ENCODE measurements at places on chromosomes 5 and 9. TPM values are rescaled to one million over a fixed set of nuclear protein-coding genes. Genes with fewer than 3 reads are reported as not detected.

CYSTM1 gene
- total RNA-seq: 46.3 TPM

DNA sequence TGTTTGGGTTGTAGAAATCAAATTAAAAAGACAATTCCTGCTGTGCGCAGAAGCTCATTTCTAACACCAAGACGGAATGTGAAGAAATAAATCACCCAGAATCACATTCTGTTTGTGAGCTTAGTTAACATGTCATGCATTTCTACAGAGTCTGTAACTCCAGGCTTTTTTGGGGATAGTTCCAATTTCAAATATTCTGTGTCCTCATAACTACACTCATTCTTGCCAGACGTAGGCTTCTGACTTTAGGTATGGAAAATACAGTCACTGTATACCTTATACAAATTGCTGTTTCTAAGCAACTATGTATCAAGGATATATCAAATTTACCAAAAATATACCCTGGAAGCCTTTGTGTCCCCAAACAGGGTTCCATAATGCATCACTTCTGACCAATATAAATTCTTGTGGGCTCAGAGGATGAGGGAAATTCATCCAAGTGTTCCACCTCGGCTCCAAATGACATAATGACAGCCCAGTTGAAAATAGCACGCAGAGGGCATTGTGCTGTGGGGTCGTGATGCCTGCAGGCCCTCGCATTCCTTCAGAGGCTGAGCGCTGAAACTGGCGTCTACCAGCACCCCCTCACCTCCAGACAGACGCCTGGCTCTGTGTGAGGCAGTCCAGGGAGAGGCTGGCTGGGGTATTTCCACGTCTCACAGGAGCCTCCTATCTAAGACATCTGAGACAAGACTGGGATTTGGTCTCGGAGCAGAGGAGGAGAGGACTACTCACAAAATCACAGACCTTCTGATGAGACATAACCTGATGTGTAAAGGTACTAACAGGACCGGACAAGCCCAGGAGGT is 79.8 kb downstream of the KLF4 start:
- DNase-seq: no peak
- H3K27ac ChIP-seq: no peak overlapping the region
- no peaks in the 10 kb centered on the region for H3K36me3 ChIP-seq
- H3K4me1 ChIP-seq: no peaks in the 10 kb centered on the region

- DNase-seq: no peak
- H3K4me1 ChIP-seq: peaks cover 24% of the 10 kb centered on the region
- H3K4me3 ChIP-seq: no peak overlapping the region
- H3K36me3 ChIP-seq: no peaks in the 10 kb centered on the region
- no peak overlapping the region for H3K27ac ChIP-seq
- no peaks in the 10 kb centered on the region for H3K27me3 ChIP-seq
Observed at GRCh38 chr5:126004636-126005035, 418.6 kb upstream of the GRAMD2B start.

DNA sequence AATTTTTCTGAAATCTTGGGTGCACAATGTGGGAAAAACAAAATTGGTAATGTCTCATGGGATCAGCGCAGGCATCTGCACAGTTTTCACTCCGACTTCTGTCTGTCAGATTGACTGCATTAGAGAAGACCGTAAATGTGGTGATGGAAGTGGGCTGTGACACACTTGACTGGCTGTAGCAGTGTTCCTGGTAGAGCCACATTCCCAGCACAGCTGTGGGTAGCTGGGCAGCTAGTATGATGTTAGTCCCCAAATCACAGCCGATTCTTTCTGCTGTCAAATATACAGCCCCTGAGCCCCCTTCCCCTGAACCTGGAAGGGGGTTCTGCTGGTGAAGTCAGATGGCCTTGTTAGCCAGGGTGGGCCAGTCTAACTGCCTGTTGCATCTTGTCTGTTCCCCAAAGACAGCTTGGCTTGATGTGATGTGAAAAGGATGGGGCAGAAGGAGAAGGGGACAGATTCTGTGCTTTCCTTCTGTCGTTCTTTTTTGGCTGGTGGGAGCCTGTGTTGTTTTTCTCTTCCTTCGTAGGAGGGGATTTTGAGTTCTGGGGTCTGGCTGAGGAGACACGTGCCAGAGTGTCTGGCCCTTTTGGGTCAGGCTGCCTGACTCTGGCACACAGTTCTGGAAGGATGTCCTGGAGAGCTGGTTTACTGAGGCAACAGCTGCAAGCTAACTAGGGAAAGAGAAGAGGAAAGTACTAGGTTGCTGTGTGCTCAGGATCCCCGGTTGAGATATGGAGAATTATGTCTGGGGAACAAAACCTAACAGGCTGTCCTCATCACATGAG is 66.4 kb upstream of the SPRY4 start:
- H3K4me1 ChIP-seq: peaks cover 22% of the 10 kb centered on the region
- H3K4me3 ChIP-seq: no peak overlapping the region
- H3K27me3 ChIP-seq: peaks cover 4% of the 10 kb centered on the region
- H3K36me3 ChIP-seq: no peaks in the 10 kb centered on the region
- no peak for DNase-seq

DNA sequence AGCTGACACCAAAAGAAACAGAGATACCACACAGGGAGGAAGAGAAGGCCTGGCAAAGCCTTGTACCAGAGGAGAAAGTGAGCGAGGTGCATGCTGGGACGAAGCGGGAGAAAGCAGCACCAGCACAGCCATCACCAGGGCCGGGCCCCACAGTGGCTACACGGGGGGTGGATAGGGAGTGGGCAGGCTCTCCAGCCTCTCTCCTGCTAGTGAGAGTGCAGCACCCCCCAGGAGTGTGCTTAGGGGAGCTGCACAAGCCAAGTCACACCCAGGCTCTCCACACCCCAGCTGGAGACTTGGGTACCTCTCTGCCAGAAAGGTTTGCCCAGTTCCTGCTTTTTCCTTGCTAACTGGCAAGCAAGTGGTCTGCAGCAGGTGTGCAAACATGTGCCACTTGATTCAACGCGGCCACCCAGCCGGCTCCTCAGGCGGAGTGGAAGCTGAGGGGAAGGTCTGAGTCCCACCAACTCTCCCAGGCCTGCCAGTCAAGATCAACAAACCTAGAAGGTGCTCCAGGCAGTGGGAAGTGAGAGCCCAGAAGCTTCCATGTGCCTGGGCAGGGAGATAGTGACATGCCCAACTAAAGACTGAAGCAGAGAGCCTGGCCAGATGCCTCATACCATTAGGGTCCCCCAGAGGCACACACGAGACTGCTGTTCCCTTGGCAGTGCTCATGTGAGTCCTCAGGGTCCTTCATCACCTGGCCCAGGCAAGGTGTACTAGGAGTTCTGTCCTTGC is 39.9 kb downstream of the BICD2 start:
- H3K27me3 ChIP-seq: no peaks in the 10 kb centered on the region
- H3K4me3 ChIP-seq: no peak overlapping the region
- no peak overlapping the region for H3K27ac ChIP-seq

DNA sequence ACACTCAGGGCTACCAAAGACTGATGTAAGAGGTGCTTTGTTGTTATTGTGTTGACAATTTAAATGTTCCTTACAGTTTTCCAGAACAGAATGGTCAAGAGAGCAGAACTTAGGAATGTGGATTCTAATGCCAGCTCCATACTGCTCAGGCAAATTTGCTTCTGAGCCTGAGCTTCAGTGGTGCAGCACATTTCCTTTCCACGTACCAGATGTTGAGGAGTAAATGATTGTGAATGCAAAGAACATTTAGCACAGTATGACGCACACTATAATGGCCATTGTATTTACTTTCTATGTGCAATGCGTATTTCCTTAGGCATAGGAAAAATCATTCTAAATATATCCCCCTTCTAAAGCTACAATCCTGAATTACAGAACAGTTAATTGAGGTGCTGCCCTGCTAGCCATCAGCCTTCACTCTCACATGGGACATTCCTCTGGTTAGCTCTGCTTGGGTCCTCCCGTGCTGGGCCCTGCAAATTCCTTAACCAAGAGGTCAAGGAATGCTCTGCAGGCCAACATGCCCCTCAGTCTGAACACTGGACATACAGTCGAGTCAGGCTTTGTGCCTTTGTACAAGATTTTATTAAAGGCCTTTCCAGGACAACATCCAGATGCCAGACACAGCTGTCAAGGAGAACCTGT is 21.1 kb upstream of the TMEM174 start:
- DNase-seq: no peak
- H3K27me3 ChIP-seq: no peaks in the 10 kb centered on the region
- H3K4me3 ChIP-seq: no peak overlapping the region
- no peak overlapping the region for H3K27ac ChIP-seq
- no peaks in the 10 kb centered on the region for H3K36me3 ChIP-seq

- H3K4me3 ChIP-seq: no peak overlapping the region
- H3K27ac ChIP-seq: no peak overlapping the region
- H3K27me3 ChIP-seq: no peaks in the 10 kb centered on the region
- H3K36me3 ChIP-seq: peaks cover 39% of the 10 kb centered on the region
- peaks cover 5% of the 10 kb centered on the region for H3K4me1 ChIP-seq
Observed at GRCh38 chr9:37433867-37434371, 11.4 kb downstream of the GRHPR start.

GRCh38 chr5:68521776-68522175 is 306.2 kb downstream of the PIK3R1 start:
- no peaks in the 10 kb centered on the region for H3K36me3 ChIP-seq
- no peak overlapping the region for H3K27ac ChIP-seq
- no peak for DNase-seq
- no peaks in the 10 kb centered on the region for H3K4me1 ChIP-seq
- no peak overlapping the region for H3K4me3 ChIP-seq

- no peaks in the 10 kb centered on the region for H3K36me3 ChIP-seq
- DNase-seq: no peak
- H3K4me3 ChIP-seq: peak overlapping the region; percentile 16
Observed at GRCh38 chr9:111542497-111543254, 17.7 kb downstream of the ZNF483 start.

- H3K27ac ChIP-seq: peak overlapping the region; percentile 100
- no peaks in the 10 kb centered on the region for H3K27me3 ChIP-seq
- H3K36me3 ChIP-seq: no peaks in the 10 kb centered on the region
- peak; percentile 95 for DNase-seq
- peak overlapping the region; percentile 35 for H3K4me3 ChIP-seq
Observed at GRCh38 chr5:151740336-151740942, 18.0 kb downstream of the ATOX1 start.

GRCh38 chr9:89975024-89975423 is 370.2 kb downstream of the GADD45G start:
- H3K36me3 ChIP-seq: no peaks in the 10 kb centered on the region
- no peak overlapping the region for H3K4me3 ChIP-seq
- no peak overlapping the region for H3K27ac ChIP-seq
- no peak for DNase-seq
- H3K4me1 ChIP-seq: no peaks in the 10 kb centered on the region

All from astrocyte (in vitro differentiated cells and primary cell).